ENCODE measurements at places on chromosomes 3 and 15. TPM values are rescaled to one million over a fixed set of nuclear protein-coding genes. Genes with fewer than 3 reads are reported as not detected.

Gene SNTN
- polyA plus RNA-seq = not detected

Gene BUB1B
- 50.0 TPM for polyA plus RNA-seq

Gene CCR8
- not detected for polyA plus RNA-seq

Gene DNAH12
- 1.8 TPM for polyA plus RNA-seq

Gene GOLGA8M
- polyA plus RNA-seq = not detected

Gene RAB6B
- polyA plus RNA-seq = 60.8 TPM

Gene RASL12
- not detected for polyA plus RNA-seq

Gene DUOXA2
- polyA plus RNA-seq = not detected

Gene POPDC2
- polyA plus RNA-seq = 3.4 TPM

Gene STRIT1
- polyA plus RNA-seq = 1.1 TPM

Gene STARD9
- polyA plus RNA-seq = 7.1 TPM

Gene MESP2
- polyA plus RNA-seq = not detected

Gene LMAN1L
- not detected for polyA plus RNA-seq

Gene ZDHHC19
- 3.8 TPM for polyA plus RNA-seq

Gene HMG20A
- polyA plus RNA-seq = 52.4 TPM

Data from neural cell (in vitro differentiated cells).